Caudate nucleus (tissue), 63 donors: ENCODE measurements at places on chromosomes 12 and 14.

GRCh38 chr12:75815756-75816155 is 215.8 kb downstream of the PHLDA1 start:
- no peak for DNase-seq

GRCh38 chr12:27034607-27035293 is 12.4 kb downstream of the MED21 start:
- no peak for DNase-seq

GRCh38 chr12:57845478-57846284 is 848 bp downstream of the CTDSP2 start:
- DNase-seq: peak; percentile 92

GRCh38 chr12:111063295-111064026 is 143.1 kb upstream of the MYL2 start:
- no peak for DNase-seq
